ENCODE measurements at places on chromosomes 2 and 18. TPM values are rescaled to one million over a fixed set of nuclear protein-coding genes. Genes with fewer than 3 reads are reported as not detected.

Gene KCNS3
- polyA plus RNA-seq: 4.4 TPM

GRCh38 chr18:29588446-29589100 lies 1411.6 kb upstream of the CDH2 start:
- DNase-seq: no peak

Gene CDK5R2
- 0.09 TPM for polyA plus RNA-seq

DNA sequence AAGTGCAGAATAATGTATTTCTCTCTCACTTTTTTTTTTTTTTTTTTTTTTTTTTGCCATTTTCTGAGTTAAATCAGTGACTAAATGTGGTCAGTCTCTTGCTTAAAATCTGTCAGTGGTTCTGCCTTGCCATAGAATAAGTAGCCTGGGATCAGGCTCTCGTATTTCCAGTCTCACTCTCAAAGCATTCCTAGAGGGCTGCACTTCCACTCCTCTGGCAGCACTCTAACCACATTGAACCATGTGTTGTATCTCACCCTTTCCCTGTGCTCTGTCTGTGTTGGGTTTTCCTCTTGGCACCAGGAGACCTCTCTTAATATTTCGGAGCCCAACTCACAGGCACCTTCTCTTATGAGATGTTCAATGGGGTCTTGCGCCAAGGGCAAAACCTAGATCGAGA lies 304.4 kb downstream of the CTNNA2 start:
- DNase-seq: no peak

DNA sequence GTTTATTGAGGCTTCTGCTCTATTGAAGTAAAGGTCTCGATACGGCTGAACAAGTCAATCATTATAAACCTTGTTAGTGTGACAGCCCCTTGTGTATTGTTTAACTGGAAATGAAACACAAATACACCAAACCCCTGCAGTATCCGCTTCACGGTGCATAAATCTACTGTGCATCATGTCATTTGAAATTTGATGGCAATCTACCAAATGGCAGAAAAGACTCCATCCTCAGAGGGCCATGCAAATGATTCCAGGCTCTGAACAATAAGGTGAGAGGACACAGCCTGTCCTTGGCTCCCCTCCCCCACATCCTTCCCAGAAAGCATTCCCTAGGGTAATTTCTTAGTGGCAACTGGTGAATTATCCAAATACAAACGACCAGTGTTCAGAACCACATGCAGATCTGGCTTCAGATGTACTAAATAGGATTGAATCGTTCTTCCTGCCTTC lies 80.6 kb downstream of the ADCYAP1 start:
- DNase-seq: no peak

Gene FEV
- 0.62 TPM for polyA plus RNA-seq

Gene METTL4
- 10.6 TPM for polyA plus RNA-seq

Gene EVA1A
- 7.5 TPM for polyA plus RNA-seq

GRCh38 chr18:73923866-73924265 lies 223.8 kb downstream of the FBXO15 start:
- DNase-seq: no peak

Gene HTRA2
- polyA plus RNA-seq: 30.2 TPM

DNA sequence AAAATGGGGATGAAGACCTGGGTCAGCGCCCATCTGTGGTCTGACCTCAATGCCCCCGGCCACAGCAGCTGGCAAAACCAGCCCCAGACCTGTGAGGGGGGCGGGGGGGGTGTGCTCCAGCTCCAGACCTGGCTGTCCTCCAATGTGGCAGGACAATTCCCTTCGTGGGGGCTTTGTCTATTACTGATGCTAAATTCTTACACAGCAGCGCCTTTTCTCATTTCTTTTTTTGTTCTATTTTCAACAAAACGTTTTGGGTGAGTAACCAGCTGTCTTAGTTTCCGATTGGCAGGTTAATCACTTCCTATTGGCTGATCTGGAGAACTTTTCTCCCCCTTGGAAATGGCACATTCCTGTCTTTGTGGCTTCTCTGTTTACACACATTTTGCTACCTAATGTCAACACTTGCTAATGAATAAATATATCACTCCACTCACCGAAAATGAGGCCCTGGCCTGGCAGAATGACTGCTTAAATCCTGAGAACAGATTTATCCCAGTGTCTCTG lies 4.4 kb downstream of the SMAD7 start:
- DNase-seq: peak; percentile 20

- peak; percentile 74 for DNase-seq
Observed at GRCh38 chr2:20447437-20448245, 767 bp downstream of the RHOB start.

Gene PLGLB2
- polyA plus RNA-seq: 2.8 TPM

DNA sequence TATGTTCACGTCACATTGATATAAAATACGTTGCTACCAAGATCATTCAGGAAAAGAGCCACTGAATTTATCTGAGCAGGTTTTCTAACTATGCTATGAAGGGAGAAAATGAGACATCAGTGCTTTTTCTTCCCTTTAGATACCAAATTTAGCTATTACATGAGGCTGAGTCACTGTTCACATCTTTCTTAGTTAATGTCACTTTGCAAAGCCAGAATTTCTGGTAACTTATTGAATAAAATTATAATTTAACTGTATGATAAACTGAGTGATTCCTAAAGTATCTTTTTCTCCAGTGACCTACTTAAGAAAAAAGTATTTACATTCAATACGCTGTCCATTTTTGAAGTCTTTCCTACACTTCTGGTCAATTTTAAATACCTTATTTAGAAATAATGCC lies 22.7 kb downstream of the C1D start:
- DNase-seq: no peak

DNA sequence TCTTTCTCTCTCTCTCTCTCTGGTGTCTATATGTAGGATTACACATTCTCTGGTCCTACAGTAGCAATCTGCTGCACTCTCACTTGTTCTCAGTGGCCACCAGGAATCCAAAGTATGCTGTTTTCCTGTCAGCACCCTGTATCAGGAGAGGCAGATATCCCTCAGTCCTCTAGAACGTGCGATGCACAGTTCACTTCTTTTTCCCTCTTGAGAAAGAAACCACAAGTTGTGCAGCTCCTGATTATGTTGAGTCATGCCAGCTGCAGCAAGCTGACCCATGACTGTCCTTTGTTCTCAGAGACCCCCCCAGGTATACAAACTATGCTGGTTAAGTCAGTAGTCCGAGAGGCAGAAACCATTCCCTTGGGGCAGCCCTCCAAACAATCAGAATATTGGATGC lies 54.6 kb downstream of the LANCL1 start:
- no peak for DNase-seq

Gene NAT8
- polyA plus RNA-seq: not detected

GRCh38 chr18:48203961-48204666 lies 205.1 kb downstream of the ZBTB7C start:
- no peak for DNase-seq

Gene PSMA8
- not detected for polyA plus RNA-seq

- no peak for DNase-seq
Observed at GRCh38 chr2:176104316-176105077, 2.6 kb upstream of the HOXD11 start.

DNA sequence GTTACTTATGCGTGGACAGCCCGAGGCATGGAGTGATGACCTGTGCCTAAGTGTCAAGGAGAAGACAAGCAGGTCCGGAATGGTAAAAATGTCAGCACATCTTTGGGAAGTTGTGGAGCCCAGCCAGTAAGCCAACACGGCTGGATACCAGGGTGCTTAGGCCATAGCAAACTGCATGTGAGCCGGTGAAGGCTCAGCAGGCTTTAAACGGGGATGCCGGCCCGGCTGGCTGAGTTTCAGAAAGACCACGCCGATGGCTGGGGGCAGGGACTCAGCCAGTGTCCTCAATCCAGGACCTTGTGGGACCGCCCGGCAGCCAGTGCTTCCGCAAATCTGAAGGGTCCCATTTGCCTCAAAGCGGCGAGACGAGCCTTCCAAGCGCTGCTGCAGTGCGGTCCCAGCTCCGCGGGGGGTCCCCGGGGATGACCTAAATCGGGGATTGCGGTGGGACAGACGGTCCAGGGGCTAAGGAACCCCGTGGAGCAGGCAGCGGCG lies 946 bp upstream of the AGAP1 start:
- peak; percentile 25 for DNase-seq

- no peak for DNase-seq
Observed at GRCh38 chr18:62140259-62140658, 46.6 kb downstream of the PIGN start.

GRCh38 chr2:220144411-220144810 lies 517.0 kb downstream of the SLC4A3 start:
- DNase-seq: no peak

- DNase-seq: no peak
Observed at GRCh38 chr2:218262631-218263586, 2.1 kb downstream of the GPBAR1 start.
